ENCODE measurements at places on chromosomes 11 and 22.

- DNase-seq: no peak
Observed at GRCh38 chr11:28838741-28839140, 730.6 kb downstream of the METTL15 start.

- no peak for DNase-seq
Observed at GRCh38 chr11:14184028-14184940, 174.7 kb downstream of the RRAS2 start.

- peak; percentile 47 for DNase-seq
Observed at GRCh38 chr11:32829157-32829679, 509 bp upstream of the PRRG4 start.

- no peak for DNase-seq
Observed at GRCh38 chr11:9138612-9139579, 47.5 kb upstream of the SCUBE2 start.

- DNase-seq: peak; percentile 78
Observed at GRCh38 chr11:130162733-130163132, 3.2 kb downstream of the ST14 start.

- DNase-seq: no peak
Observed at GRCh38 chr11:72157131-72157530, 21.6 kb downstream of the FOLR3 start.

DNA sequence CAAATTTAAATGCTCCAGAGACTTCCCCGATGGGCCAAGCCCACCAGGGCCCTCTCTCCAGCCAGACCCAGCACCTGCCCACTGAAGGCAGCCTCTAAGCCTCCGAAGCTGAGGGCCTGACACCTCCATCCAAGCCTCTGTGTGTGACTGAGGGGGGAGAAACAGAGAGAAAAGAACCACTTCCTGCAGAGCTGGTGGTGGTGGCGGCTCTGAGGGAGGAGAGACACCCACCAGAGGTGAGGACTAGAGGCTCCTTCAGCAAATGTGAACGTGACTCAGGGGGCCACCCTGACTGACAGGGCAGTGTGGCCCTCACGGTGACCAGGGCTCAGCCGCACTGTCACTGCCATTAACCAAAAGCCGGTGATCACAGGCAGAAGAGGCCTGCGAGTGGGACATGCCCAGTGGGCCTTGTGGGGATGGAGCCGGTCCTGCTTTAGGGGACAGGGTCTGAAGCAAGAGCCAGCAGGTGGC, 31.0 kb upstream of the CD5 start:
- DNase-seq: no peak

GRCh38 chr11:28963187-28963586, 855.0 kb downstream of the METTL15 start:
- DNase-seq: no peak

DNA sequence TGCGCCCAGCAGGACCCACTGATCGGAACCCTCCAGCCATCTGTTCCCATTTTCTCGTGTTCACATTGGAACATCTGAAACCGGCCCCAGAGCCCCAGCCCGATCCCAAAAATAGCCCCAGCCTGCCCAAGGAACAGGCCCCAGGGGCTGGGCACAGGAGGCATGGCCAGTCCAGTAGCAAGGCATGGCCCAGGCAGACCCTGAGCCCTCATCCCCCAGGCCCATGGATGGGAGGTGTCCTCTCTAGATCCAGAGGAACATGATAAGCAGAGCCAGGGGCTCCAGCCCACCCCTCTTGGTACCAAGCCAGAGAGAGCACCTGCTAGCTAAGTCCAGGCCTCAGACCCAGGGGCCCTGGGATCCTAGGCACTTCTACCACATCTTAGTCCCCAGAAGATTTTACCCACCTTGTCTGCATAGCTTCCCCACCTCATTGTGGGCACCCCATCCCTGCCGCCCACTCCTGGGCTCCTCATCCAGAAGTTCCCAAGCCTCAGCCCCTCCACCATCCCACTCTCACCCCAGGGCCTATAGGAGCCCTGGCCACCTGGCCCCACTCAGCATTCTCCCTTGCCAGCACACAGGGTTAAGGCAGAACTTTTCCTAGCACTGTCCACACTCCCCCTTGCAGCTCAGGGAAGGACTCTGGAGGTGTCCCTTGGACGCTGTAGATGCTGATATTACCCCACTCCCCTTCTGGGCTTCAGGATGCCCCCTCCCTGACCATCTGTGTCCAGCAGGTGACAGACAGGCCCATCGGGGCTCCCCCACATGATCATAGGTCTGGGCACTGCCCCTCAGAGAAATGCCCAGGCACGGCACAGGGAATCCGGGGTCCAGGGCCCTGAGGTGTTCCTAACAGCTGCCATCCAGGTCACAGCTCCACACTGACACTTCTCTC, 9.5 kb downstream of the BCL9L start:
- no peak for DNase-seq

DNA sequence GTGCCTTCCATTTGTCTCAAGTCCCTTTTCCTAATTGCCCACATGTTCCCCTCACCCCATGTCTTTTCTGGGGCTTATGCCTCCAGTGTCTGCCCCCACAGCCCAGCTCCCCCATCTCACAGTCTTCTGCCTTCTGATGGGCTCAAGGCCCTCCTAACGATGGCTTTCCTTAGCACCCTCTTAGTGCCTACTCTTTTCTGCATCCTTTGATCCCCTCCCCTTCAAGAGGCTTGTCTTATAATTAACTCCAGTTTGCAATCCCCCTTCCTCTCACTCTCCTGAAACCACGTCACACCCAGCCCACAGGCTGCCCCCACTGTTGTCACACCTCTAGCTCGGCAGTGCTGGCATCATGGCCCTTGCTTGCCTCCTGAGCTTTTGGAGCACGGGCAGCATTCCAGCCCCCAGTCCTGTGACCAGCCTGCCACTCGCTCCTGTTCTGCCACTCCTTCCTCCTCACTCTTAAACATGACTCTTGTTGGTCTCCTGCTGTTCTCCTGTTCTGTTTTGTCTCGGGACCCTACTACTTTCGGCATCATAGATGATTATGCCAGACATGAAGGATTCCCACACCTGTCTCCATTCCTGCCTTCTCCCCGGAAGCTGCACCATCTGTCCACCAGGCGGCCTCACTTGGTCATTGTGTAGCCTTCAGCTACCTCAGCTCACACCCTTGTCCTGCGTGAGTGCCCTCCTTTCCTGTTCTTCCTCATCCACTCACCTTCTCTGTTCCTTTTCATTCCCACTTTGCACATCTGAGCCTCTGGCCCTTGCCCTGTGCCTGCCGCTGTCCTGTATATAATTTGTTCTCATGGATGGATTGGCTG, 26.1 kb downstream of the UBE2L3 start:
- no peak for DNase-seq

DNA sequence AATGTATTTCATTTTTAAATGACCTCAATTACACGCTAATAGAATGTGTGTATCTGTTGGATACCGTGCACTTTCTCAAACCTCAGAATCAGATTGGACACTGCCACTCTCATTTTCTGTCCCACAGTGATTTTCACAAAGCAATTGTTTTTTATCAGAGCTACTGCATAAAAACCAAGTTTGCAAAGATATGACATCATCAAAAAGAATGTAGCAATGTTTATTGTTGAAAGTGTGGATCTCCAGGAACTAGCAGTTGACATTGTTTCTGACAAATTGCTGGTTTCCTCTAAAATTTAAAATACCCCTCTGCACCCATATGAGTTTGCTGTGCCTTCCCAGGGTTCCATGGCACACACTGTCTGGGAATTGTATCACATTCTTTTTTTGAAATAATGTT, 362.7 kb upstream of the DDI1 start:
- DNase-seq: no peak

GRCh38 chr22:41620589-41621098, at the start of gene DESI1:
Gene DESI1 (minus strand): TSS chr22:41621043. CDS start chr22:41620839, 204 bp downstream.
- no peak for DNase-seq

- DNase-seq: peak; percentile 43
Observed at GRCh38 chr11:61972672-61973475, 5.4 kb upstream of the FTH1 start.

- DNase-seq: peak; percentile 47
Observed at GRCh38 chr11:61793083-61793828, 545 bp downstream of the FEN1 start.

DNA sequence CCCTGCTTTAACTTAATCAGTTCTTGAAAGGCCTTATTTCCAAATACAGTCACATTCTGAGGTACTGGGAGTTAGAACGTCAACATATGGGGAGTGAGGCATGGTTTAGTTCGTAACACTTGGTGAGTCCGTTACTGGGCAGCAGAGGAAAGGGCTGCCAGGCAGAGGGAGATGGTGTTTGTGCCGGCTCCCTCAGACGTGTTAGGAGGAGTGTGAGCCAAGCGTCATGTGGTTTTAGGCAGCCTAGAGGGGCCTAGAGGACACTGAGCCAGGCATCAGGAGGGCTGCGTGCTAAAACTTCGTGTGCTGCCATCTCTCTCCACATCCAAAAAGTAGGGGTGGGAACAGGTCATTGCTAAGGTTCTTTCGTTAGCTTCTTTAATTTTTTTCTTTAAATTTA, 10.2 kb downstream of the BCR start:
- no peak for DNase-seq

GRCh38 chr11:79488286-79488685, 47.5 kb upstream of the TENM4 start:
- no peak for DNase-seq

DNA sequence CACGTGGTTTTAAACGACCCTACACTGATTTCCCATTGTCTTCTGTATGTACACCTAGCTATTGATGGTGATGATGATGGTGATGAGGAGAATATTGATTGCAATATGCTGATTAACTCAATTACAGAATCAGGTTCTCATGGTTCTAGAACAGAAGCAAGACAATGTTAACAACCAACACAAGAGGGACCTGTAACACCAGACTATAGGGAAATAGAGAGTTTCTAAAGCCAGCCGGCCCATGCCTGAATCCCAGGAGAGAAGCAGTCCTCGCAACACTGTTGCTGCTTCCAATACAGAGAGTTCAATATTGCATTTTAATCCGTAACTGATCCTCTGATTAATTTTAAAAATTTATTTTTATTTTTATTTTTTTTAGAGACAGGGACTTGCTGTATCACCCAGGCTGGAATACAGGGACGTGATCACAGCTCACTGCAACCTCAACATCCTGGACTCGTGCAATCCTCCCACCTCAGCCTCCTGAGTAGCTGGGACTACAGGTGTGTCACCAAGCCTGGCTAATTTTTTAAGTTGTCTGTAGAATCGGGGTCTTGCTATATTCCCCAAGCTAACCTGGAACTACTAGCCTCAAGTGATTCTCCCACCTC, 22.2 kb upstream of the UBASH3B start:
- DNase-seq: peak; percentile 51

- peak; percentile 75 for DNase-seq
Observed at GRCh38 chr11:7591987-7592386, 78.2 kb downstream of the PPFIBP2 start.

- DNase-seq: no peak
Observed at GRCh38 chr22:35524966-35525686, 15.5 kb upstream of the RASD2 start.

DNA sequence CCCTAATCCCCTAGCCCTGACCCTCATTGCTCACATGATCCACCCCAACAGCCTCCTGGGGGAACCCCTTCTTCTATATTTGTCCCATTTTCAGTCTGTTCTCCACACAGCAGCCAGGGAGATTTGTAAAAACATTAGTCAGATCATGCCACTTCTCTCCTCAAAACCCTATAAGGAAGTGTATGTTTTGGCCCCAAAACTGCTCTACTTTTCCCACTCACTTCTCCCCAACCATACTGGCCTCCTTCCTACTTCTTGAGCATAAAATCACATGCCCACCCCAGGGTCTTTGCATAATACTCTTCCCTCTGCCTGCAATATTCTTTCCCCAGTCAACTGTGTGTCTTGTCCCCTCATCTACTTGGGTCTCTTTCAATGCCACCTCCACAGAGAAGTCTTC, 4.7 kb upstream of the SLC22A12 start:
- DNase-seq: no peak

DNA sequence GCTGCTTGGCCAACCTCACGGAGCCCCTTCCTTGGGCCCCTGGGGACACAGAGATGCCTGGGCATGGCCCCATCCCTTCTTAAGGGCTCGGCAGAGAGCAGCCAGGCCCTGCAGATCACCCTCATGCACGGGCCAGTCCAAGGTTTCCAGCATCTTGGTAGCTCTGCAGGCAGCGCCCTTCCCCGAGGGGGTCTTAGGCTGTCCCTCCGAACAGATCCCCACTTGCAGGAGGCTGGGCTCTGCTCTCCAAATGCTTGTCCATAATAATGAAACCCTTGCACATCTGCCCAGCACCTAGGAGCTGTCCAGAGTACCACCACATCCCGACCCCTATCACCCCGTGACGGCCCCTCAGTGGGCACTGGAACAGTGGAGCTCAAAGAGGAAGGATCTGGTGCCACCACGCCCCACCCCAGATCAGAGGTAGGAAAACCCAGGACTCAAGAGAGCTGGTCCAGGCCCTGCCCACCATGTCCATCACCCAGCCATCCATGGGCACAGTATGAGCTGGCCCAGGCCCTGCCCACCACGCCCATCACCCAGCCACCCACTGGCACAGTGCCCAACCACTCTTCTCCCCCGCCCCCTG, 92.5 kb upstream of the PRR5 start:
- DNase-seq: no peak

DNA sequence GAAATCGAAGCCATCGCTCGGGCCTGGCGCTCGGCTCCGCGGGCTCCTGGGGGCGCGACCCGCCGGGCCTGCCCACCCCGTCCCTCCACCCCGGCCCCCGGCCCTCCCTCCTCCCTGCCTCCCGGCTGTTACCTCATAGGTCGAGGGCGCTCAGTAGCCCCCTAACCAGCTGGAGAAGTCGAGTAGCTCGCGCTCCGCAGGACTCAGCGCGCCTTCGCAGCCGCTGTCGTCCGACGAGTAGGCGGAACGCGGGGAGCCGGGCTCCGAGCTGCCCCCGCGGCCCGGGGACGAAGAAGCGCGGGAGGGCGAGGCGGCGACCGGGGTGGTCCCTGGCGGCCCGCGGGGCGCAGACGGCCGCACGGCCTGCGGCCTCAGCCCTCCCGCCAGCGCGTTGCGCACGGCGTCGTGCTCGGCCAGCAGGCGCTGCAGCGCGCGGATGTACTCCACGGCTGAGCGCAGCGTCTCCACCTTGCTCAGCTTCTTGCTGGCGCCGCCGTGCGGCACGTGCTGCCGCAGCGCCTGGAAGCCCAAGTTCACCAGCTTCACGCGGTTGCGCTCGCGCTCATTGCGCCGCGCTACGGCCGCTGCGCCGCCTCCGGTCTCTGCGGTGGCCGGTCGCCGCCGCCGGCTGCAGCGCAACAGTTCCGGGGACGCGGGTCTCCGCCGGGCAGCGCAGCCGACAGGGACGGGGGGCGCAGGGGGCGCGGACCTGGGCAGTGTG, 627 bp downstream of the ASCL2 start:
- DNase-seq: peak; percentile 15

GRCh38 chr22:46036558-46037408, 59.8 kb upstream of the WNT7B start:
- peak; percentile 49 for DNase-seq

- DNase-seq: no peak
Observed at GRCh38 chr22:33476716-33477115, 418.5 kb upstream of the SYN3 start.

GRCh38 chr22:40081662-40082061, 86.9 kb downstream of the FAM83F start:
- DNase-seq: no peak

- no peak for DNase-seq
Observed at GRCh38 chr11:93905384-93905783, 55.0 kb upstream of the VSTM5 start.

- no peak for DNase-seq
Observed at GRCh38 chr11:29184939-29185890, 831.6 kb downstream of the KCNA4 start.

GRCh38 chr11:43360361-43361032, 1.8 kb downstream of the TTC17 start:
- DNase-seq: peak; percentile 62
